AG04449 (cell line): ENCODE measurements at places on chromosomes 1 and 21.

- DNase-seq, result no peak
These were observed 1157.2 kb downstream of the MRPL39 start for GRCh38 chr21:24450119-24450518.

GRCh38 chr21:37297364-37297763, 30.2 kb upstream of the VPS26C start:
- no peak for DNase-seq

GRCh38 chr1:102032534-102032933, 35.8 kb upstream of the OLFM3 start:
- no peak for DNase-seq

GRCh38 chr1:1128454-1129139, 12.7 kb upstream of the C1orf159 start:
- no peak for DNase-seq

DNA sequence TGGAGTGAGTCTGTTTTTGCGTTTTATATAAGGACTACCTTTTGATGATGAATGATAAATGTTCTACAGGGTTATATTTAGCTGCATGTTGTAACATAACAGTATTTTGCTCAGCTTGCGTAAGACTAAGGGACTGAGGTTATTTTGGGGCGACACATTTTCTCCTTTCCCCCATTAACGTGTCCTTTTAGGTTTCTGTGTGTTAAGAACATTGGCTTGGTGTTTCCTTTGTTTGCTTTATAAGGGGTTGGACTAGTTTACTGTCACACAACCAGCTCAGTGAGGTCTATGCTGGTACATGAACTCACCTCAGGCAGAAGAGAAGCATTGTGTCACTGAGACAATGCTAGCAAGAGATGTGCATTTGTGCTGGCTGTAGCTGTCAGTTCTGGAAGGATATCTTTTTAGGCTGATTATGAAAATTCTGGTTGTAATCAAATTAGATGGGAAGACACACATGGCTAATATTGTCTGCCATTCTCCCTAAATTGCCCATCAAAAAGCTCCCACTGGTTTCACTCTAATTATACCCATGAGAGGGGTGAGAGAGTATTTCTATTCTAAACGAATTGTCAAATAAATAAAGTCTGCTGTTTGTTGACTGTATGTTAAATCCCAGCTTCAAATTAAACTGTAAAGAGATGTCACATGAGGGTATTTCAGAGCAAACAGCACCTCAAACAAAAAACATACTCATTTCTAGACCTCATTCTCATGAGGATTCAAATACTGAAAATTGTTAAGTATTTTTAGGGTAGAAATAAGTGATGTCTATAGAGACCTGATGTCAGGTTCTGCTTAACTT, 62.6 kb downstream of the CDC14A start:
- DNase-seq, result no peak

GRCh38 chr1:210730023-210730422, 401.3 kb downstream of the HHAT start:
- DNase-seq, result no peak

GRCh38 chr1:232558954-232559353, 71.0 kb downstream of the SIPA1L2 start:
- no peak for DNase-seq

- no peak for DNase-seq
These were observed 81.5 kb downstream of the PTGER3 start for GRCh38 chr1:70966018-70966638.
